ENCODE measurements at places on chromosomes 4 and X. TPM values are rescaled to one million over a fixed set of nuclear protein-coding genes. Genes with fewer than 3 reads are reported as not detected.

DNA sequence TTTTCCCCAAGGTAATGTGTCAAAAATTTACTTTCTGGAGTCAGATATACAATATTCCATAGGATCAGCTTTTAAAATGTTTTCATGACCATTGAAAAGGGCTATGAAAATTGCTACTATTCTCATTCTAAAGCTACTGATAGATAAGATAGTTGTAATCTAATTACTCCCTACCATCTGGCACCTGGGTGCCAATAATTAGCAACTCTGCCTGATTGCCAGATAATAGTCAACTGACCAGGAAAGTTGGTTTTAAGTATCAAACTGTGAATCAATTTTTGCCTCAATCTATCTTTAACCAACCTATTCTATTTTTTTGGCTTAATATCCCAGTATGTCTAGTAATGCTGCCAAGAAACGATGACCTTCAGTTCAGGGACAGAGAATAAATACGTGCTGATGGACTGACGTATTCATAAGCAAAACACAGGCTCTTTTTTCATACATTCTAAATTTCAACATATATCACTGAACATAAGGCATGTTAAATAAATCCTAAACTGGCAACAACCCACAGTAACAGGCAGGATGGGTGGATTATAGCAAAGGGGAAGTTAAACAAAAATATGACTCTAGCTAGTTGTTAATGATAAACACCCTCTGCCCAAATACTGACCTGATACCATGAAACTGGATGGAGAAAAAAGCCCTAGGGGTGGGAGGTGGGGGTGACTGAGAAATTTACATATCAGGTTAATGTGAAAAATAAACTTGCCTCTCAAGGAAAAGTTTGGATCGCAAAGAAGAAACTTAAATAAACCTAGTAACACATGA, 18.2 kb downstream of the SH3RF1 start:
- H3K4me1 ChIP-seq = no peaks in the 10 kb centered on the region
- H3K27me3 ChIP-seq = no peaks in the 10 kb centered on the region
- no peak overlapping the region for H3K4me3 ChIP-seq
- DNase-seq = no peak
- H3K36me3 ChIP-seq = no peaks in the 10 kb centered on the region

DGAT2L6 gene
- total RNA-seq = not detected

ARHGEF6 gene
- 45.3 TPM for total RNA-seq

GRCh38 chr4:47562297-47562696, 77.2 kb downstream of the ATP10D start:
- H3K27me3 ChIP-seq = no peaks in the 10 kb centered on the region
- no peak for DNase-seq
- H3K4me3 ChIP-seq = no peak overlapping the region
- no peak overlapping the region for H3K27ac ChIP-seq
- H3K36me3 ChIP-seq = no peaks in the 10 kb centered on the region

RUFY3 gene
- 18.1 TPM for total RNA-seq

GATB gene
- 3.6 TPM for total RNA-seq

KLHL13 gene
- 0.19 TPM for total RNA-seq

DNA sequence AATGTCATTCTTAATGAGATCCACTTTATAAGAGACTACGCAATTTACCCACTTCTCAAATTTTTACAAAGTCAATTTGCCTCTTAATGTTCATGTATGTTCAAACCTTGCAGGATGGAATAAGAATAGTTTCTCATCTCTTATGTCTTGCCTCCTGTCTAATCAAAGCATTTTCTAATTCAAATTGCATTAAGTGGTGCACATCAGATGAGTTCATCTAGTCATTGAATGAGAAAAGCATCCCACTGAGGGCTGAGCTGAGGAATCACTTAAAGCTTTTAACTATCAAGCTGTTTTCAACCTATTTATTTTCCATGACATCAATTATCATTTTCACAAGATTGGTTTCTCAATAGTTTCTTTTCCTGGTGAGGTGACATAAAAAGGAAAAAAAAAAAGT, 1964.0 kb downstream of the PCDH7 start:
- no peak overlapping the region for H3K27ac ChIP-seq
- no peak for DNase-seq
- H3K4me1 ChIP-seq = no peaks in the 10 kb centered on the region

GRCh38 chr4:95528388-95528948, 20.3 kb downstream of the UNC5C start:
- DNase-seq = no peak
- no peaks in the 10 kb centered on the region for H3K27me3 ChIP-seq
- H3K4me1 ChIP-seq = no peaks in the 10 kb centered on the region

UGT2B11 gene
- not detected for total RNA-seq

All from CD4-positive, alpha-beta T cell (primary cell).